NCI-H446 treated with DMSO at 0.1 percent for 48 hours (cell line): ENCODE measurements at places on chromosomes 4 and X.

GRCh38 chrX:20212486-20213089 is 54.1 kb downstream of the RPS6KA3 start:
- no peak for DNase-seq

DNA sequence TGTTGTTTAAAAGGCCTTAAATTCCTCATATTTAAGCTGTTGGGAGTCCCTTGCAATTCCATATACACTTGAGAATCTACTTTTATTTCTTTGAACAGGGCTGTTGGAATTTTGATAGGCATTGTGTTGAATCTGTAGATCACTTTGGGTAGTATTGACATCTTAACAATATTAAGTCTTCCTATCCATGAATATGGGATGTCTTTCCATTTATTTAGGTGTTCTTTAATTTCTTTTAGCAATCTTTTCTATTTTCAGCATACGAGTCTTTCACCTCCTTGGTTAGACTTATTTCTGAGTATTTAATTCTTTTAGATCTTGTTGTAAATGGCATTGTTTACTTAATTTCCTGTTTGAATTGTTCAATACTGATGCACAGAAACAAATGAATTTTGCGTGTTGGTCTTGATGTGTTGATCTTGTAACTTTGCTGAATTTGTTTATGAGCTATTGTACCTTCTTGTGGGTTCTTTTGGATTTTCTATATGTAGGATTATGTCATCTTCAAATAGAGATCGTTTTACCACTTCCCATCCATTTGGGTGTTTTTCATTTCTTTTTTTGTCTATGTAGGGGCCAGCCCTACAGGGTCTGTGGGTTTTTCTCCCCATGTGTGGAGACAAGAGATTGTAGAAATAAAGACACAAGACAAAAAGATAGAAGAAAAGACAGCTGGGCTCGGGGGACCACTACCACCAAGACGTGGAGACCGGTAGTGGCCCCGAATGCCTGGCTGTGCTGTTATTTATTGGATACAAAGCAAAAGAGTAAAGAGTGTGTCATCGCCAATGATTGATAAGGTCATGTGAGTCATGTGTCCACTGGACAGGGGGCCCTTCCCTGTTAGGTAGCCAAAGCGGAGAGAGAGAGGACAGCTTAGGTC is 18.2 kb upstream of the CTBP1 start:
- DNase-seq, result no peak

DNA sequence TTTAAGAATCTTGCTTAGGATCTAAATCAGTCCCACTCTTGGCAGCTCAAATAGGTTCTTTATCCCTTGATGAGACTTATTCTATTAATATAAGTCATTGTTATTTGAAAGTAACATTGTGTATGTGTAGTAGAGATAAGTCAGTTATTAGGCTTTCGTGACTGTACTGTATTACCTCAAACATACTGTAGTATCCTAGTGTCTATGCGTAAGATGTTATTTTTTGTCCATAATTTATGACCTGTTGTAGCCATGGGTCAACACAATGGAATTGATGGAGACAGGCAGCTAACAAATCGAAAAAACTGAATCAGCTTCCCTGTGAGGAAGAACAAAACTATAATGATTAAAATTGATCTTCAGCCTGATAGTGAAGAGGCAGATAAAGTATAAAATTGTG is 41.8 kb downstream of the CLCN3 start:
- DNase-seq, result no peak

DNA sequence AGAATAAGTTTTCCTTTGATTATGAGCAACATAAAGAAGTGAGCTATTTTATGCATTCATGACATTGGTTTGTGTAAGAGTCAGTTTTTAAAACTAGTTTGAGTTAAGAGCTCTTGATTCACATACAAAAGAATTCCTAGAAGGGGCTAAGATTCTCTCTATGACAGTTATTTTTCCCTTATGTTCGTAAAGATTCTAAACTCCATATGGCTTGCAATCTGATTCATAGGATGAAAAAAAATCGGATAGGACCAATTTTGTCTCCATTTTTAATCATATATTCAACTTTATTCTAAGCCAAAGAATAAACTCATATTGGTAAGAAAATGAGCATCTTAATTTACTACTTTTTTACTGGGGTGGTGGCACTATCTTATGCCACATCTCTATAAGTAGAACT is 79.4 kb downstream of the NAP1L3 start:
- no peak for DNase-seq

DNA sequence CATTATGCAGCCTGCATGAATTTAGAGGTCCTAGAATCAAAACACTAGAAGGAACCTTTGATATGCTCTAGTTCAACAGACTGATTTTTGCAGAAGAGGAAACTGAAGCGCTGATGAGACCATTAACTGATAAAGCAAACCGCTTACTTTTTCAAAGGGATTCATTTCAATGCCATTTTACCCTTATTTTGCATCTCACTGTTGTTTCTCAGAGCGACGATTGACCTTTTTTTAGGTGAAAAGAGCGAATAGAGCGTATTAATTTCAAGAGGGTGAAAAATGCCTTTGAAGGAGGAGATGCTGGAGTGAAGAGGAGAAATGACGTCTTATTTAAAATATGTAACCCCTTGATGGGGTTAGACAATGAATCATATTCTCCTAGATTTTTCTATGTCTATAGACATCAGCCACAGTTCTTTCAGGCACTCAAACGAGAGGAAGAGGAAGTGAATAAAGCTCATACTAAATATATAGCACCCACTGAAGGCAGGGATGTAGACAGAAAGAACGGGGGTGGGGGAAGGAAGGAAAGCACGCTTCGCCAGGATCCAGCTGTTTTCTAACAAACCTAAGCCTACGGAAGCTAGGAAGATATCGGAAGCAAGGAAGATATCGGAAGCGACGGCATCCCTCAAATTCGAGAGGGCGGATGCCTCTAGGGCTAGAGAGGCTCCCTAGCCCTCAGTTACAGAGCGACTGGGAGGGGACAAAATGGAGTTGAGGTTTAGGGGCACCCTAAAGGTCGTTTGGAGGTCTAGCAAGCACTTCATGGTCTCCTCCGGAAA is 848 bp downstream of the ACSL4 start:
- no peak for DNase-seq

GRCh38 chrX:72358313-72358712 is 52.6 kb upstream of the CITED1 start:
- no peak for DNase-seq

DNA sequence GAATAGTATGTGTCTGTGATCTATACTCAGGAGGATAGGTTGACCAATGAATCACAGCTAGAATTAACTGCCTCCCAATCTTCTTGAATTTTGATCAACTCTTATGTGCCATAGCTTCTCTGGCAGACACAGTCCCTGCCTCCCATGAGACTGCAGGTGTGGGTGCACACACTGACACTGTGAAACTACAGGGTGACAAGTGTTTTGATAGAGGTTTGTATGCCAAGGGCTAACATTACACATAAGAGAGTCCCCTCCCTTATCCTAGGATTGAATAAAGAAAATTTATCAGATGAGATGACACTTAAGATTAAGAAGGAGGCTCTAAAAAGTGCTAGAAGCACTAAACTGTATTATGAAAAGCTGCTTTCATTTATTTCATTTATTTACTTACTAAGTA is 218.4 kb upstream of the BMP3 start:
- DNase-seq, result no peak

DNA sequence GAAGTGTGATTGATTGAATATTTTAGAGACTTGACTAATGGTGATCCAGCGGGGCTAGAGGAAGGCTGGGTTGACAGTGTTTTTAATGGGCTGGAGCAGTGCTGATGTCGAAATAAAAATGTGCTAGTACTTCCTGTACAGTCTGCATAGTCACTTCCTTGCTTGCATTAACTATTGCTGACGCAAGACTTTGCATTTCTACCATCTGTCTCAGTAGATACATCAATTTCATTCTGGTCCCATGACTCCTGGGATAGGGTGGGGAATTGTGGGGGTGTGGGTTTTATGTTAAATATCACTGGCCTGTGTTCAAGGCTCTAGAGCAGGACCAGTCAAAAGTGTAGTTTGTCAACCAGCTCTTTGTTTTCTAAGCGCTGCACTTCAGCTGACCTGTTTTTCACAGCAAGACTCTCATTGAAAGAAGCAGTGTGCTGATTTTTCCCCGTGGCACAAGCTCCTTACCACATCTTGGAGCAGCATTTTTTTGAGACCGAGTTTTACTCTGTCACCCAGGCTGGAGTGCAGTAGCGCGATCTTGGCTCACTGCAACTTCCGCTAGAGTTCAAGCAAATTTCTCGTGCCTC is 35.2 kb upstream of the PHEX start:
- no peak for DNase-seq
